Stimulated activated CD8-positive, alpha-beta memory T cell treated with anti-CD3 and anti-CD28 coated beads, Interleukin-15, amount 100 ng/mL, for 4 hours (primary cell): ENCODE measurements at places on chromosomes 7 and 10.

- no peak for DNase-seq
Observed at GRCh38 chr7:25244254-25245033, 16.2 kb upstream of the NPVF start.

- no peak for DNase-seq
Observed at GRCh38 chr10:111515264-111515663, 438.4 kb downstream of the ADRA2A start.

DNA sequence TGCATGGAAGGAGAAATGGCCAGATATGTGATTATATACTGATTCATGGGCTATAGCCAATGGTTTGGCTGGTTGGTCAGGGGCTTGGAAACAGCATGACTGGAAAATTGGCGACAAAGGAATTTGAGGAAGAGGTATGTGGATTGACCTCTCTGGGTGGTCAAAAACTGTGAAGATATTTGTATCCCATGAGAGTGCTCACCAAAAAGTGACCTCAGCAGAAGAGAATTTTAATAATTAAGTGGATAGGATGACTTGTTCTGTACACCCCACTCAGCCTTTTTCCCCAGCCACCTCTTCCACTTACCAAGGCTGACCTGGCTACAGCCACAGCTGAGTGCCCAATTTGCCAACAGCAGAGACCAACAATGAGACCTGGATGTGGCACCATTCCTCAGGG is 146.7 kb downstream of the GPR37 start:
- DNase-seq: no peak

DNA sequence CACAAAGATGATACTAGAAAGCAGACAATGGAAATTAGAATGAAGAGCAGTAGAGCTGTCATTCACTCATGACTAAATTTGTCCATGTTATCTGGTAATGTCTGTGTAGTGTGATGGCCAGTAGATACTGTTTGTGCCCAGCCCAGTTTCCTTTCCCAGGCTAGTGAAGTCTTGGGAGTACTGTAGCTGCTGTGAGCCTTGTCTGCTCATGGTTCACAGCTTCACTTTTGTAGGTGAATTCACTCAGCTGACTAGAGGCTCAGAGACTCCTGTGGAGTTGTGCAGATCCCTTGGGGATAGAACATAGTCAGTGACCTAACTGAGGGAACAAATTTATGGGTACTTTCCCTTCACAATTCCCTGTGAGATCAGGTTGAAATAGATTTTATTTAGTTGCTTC is 572.5 kb downstream of the ARL4A start:
- DNase-seq: no peak

DNA sequence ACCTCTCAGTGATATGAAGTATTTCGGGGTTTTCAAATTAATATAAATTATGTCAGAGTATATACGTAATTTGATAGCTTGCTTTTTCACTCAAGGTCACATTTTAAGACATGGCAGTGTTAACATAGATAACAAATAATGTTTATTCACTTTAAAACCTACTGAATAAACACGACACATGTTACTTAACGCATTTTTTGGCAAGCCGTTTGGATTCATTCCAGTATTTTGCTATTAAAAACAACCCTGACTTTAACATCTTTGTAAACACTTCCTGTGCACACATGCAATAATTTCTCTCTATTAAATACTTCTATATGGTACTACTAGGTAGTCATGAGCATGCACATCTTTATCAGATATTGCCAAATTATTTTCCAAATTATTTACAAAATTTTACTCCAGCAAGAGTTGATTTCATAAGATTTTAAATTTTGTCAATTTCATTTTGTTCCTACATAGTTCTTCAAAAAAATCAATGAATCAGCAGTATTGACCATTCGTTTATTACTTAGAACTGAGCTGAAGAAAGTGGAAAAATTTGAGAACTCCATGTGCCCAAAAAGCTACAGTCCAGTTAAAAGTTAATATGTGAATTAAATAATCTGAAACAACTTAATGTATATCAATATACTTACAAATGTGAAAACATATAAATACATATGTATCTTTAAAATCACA is 26.8 kb upstream of the THSD7A start:
- DNase-seq: no peak

DNA sequence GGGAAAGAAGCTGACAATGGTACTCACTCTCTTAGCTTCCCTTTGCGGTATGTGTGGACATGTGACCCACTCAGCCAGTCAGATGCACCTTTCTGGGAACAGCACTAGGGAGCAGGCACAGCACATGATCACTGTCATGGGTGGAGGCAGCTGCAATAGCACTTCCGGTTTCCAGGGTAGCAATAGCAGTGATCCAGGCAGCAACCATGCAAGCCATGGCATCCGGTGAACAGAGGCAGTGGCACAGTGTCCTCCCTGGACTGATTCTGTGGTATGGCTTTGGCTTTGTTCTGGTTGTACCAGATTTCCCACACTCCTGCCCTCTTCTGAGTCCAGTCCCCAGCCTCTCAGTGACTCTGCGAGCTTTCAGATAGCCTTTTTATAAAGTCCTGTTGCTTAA is 86.8 kb upstream of the NAMPT start:
- no peak for DNase-seq
